Left lobe of liver (tissue), 2 donors: ENCODE measurements at places on chromosomes 13 and 19. TPM values are rescaled to one million over a fixed set of nuclear protein-coding genes. Genes with fewer than 3 reads are reported as not detected.

Gene ZIM2
- not detected for total RNA-seq

GRCh38 chr19:21751384-21751783 is 16.0 kb downstream of the ZNF100 start:
- DNase-seq: no peak

GRCh38 chr19:16599655-16600346 is 27.6 kb upstream of the SLC35E1 start:
- DNase-seq: no peak

GRCh38 chr19:39327363-39328045 is 6.8 kb upstream of the LRFN1 start:
- no peak for DNase-seq

- no peak for DNase-seq
Measured at GRCh38 chr19:29704562-29705558, 10.2 kb downstream of the C19orf12 start.

DNA sequence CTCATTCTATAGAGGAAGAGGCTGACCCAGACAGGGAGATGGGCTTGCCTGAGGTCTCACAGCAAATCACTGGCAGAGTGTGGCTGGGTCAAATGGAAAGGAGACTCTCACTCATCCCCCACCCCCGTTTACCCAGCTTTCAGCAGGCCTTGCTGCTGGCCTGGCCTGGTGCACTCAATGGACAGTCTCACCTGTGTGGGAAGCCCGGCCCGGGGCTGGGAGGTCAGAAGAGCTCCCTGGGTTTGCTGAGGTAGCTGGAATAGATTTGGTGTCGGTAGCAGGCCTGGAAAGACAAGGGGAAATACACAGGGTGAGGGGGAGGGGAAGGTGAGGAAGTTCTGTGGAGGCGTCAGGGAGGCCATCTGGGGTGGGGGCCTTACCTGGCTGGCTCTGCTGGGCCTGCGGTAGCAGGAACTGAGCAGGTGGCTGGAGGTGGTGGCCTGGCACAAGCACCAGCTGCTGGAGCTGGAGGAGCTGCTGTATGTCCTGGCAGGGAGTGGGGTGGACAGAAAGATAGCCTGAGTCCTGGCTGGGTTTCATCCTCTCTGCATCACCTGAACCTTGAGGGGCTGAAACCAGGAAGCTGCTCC is 23.5 kb downstream of the ZNF574 start:
- DNase-seq: no peak

GRCh38 chr13:25980255-25980654 is 71.6 kb downstream of the SHISA2 start:
- DNase-seq: no peak

- DNase-seq: no peak
Measured at GRCh38 chr13:113533161-113533840, 42.8 kb upstream of the DCUN1D2 start.

- DNase-seq: no peak
Measured at GRCh38 chr19:48403606-48404005, 10.1 kb downstream of the GRIN2D start.

Gene CERS1
- 0.08 TPM for total RNA-seq

DNA sequence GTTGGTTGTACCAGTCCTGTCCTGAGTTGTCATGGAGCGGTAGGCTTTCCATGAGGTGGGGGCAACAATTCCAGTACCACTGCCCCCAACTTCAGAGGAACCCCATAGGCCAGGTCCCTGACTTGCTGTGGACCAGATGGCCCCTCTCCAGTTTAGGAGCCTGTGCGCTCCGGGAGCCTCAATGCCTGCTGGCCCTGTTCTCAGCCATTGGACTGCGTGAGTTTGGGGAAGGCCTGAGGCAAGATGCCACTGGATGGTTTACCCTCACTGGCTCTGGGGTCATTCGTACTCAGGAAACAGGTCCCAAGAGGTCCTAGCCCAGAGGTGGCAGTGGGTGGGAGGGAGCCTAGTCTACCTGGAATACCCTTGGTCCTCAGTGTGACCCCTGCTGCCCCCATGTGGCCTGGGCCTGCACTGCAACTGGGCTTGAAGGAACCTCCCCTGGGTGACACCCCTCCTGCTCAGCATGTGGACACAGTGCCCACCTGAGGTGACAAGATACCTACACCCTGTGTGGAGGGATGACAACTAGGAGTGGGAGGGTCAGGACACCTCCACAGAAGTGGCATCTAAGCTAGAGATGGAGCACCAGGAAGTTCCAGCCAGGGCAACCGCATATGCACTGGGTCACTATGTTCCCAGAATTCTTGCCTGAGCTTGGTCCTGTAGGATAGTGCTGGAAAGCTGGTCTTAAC is 6.0 kb upstream of the PRR19 start:
- peak; percentile 79 for DNase-seq

- no peak for DNase-seq
Measured at GRCh38 chr19:51760697-51761356, at the start of gene FPR2. Gene FPR2, plus strand, starts transcription at chr19:51761180. Its CDS starts 7,479 bp downstream, at chr19:51768659.

- DNase-seq: no peak
Measured at GRCh38 chr13:77565635-77566034, 30.1 kb downstream of the SCEL start.

Gene FRY
- total RNA-seq: 15.1 TPM

DNA sequence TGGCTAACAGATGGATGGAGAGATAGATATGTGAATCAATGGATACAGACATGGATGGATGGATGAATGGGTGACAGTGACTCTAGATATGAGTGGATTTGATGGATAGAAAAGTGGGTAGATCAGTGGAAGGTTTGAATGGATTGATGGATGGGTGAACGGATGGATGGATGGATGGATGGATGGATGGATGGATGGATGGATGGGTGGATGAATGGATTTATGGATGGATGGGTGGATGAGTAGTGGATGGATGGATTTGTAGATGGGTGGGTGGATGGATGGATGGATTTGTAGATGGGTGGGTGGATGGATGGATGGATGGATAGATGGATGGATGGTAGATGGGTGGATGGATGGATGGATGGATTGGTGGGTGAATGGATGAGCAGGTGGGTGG is 6.8 kb downstream of the CELF5 start:
- no peak for DNase-seq

DNA sequence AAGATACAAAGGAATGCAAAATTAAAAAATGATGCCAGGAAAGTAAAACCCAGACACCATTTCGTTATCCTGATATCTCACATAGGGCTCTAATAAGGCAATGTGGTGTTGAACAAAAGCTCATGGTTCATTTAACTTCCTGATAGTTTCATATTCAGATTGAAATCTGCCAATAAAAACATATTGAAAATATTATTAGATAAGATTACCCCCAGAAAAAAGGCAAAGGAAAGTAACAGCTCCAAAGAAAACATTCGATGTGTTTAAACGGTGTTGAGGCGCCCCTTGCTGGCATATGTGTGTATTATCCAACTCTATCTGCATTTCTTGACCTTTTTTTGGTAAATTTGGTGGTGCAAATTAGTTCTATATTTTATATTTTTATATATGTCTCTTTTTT is 75.9 kb downstream of the ESD start:
- DNase-seq: no peak

Gene GGN
- total RNA-seq: not detected

Gene CDC42EP5
- total RNA-seq: 2.4 TPM

Gene KLK2
- not detected for total RNA-seq

DNA sequence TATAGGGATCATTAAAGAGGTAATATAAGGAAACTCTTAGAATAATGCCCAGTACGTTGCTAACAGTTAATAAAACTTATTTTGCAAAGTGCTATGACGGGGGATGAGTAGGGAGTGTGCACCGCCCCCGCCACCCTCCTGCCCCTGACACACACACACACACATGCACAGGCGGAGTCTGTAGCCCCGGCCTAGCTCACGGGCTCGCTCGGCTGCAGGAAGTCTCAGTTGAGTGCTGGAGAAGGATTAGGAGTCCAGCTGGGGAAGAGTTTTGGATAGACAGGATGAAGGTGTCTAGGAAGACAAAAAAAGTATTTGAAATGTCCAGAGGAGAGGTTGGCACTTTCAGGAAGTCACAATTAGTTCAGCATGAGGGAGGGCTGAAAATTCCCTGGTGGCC is 21.5 kb downstream of the GSX1 start:
- no peak for DNase-seq

- no peak for DNase-seq
Measured at GRCh38 chr13:32903720-32904119, 112.5 kb upstream of the KL start.

- DNase-seq: no peak
Measured at GRCh38 chr13:38530492-38530891, 156.4 kb upstream of the FREM2 start.

Gene ACTN4
- 156 TPM for total RNA-seq

- DNase-seq: no peak
Measured at GRCh38 chr13:27583645-27584044, 36.7 kb downstream of the LNX2 start.

Gene NRTN
- total RNA-seq: 16.7 TPM

Gene FBN3
- 0.63 TPM for total RNA-seq

DNA sequence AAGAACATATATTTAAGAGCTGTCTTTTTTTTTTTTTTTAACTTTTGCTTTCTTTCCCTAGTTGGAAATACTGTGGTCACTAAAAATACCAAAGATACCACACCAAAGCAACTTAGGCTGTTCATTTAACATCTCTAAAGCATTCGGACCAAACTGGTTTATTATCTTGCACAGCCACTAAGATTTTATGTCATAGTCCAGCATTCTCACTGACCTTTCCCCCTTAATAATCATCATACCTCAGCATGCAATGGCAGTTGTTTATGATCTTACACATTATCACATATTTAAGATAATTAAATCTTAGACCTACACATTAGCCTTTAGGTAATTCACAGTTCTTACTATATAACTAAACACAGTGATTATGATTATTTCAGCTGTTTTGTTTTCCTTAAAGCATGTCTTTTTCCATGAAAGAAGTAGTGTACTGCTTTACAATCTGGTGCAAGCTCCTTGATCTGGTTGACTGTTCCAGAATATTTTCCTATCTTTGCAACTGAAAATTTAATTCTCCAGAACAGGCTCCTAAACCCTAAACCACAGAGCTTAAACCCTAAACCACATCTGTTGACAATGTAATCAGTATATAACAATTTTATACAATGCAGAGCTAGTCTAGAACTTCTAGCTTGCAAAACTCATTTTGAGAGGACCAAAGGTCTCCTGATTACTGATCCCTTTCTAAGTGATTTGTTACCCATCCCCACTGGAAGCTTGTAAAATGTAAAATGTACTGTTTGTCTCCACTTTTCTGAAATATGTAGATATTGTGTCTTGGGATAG is 74.2 kb downstream of the CDK8 start:
- no peak for DNase-seq

Gene THSD8
- total RNA-seq: 1.5 TPM

GRCh38 chr13:73299787-73300186 is 241.0 kb downstream of the KLF5 start:
- no peak for DNase-seq

Gene TRPC4
- 0.10 TPM for total RNA-seq

Gene ZNF761
- 2.9 TPM for total RNA-seq

Gene FFAR2
- not detected for total RNA-seq

DNA sequence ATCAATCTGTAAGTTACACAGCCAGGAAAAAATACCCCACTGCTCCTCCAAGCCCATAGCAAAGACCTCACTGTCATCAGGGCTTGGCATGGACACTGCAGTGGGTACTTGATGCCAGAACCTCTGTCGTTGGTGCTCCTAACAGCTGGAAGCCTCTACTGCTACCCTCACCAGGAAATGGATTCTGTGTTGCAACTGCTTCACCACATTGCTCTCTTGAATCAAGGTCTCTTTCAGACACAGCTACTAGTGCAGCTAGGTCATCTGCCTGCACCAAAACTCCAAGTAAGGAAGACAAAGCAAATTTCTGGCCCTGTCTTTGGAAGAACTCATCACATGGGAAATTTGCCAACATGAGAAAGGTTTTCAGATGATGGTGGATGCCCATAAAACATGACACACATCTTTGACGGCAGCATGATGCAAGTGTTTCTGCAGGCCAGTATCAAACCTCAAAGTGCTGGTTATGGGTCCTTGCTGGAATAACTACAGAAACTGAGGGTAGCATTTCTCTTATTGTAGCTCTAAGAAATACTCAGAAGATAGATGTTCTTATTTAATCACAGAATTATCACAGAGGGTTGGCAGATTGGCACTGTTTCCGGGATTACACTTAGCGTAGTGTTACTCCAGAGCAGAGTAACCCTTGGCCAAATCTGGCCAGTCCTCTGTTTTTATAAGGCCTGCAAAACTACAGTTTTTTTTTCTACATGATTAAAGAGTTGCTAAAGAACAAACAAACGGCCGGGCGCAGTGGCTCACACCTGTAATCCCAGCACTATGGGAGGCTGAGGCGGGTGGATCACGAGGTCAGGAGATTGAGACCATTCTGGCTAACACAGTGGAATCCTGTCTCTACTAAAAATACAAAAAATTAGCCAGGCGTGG is 12.9 kb upstream of the PCCA start:
- DNase-seq: peak; percentile 69

Gene ATP4A
- total RNA-seq: not detected

DNA sequence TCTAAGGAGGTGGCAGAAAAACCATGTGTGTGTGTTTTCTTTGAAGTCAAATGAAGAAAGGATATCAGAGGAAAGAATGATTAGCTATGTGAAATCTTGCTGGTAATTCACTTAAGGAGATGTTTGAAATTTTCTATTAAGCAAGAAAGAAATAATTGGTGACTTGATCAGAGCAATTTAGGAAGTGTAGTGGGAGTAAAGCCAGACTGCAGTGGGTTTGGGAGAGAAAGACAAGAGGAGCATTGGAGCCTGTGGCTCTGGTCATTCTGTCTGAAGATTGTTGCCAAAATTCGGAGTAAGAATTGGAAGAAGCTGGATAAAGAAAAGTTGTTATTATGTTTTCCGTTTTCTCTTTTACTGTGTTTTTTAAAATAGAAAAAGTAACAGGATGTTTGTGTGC is 640.5 kb downstream of the GPC5 start:
- DNase-seq: no peak

Gene ZNF534
- not detected for total RNA-seq

Gene MIPEP
- total RNA-seq: 12.0 TPM

DNA sequence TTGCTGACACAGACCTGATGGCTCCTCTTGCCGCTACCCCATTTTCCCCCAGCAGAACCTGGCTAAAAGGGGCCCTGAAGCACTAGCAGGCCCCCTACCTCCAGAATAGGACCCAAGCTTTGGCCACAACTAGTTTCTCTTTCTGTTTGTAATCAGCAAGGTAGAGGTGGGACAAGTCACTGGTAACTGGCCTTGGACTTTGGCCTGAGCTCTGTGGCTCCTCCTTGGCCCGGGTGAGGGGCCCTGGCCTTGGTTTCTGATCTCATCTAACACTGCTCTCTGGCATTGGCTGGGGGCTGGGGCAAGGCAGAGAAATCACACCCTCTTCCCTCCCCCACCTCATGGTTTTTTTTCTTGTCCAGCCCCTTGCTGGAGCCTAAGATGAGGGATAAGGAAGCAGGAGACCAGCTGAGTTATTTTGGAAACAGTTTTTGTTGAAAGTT is 2.1 kb downstream of the CALM3 start:
- DNase-seq: peak; percentile 72

- DNase-seq: no peak
Measured at GRCh38 chr19:37077501-37077933, 716 bp upstream of the ZNF420 start.

Gene CD70
- total RNA-seq: 0.25 TPM

DNA sequence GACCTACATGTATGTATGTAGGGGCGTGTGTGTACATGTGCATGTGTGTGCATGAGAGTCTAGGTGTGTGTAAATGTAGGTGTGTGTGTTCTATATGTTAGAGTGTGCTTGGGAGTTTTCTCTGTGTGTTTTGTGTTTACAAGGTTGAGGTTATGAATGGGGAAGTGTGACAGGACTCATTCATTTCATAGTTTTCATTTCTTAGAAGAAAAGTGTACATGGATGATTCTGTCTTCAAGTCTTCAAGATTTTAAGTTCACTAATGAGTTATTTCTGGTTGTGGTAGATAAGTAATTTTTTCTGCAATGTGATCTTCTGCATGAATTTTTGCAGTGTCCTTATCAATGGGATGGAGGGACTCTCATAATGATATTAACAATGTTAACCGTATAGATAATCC is 118.2 kb upstream of the SLC10A2 start:
- no peak for DNase-seq
